HuH-7.5 (cell line): ENCODE measurements at places on chromosomes 3 and 15.

DNA sequence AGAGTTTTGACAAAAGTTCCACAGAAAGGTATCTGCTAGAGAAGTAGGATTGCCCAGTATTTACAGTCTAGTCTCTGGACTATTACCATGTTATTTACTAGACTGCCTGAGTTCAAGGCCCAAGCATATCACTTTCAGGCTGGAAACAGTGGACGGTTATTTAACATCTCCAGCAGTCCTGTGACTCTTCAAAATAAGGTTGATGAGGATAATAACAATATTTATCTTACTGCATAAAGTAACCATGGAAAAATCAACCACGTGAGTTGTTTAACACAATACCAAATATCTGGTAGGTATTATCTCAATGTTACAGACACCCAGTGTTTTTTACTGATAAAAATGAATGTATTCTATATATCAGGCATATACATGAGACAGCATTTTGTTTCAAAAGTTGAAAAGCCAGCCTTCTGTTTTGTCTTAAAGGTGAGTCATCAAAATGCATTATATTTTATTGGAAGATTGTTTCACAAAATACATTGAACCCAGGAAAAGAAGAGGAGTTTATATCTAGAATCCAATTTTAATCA, 535.8 kb downstream of the TBL1XR1 start:
- no peak for DNase-seq

- DNase-seq = peak; percentile 20
Measured at GRCh38 chr3:114899186-114899931, 247.7 kb downstream of the ZBTB20 start.

DNA sequence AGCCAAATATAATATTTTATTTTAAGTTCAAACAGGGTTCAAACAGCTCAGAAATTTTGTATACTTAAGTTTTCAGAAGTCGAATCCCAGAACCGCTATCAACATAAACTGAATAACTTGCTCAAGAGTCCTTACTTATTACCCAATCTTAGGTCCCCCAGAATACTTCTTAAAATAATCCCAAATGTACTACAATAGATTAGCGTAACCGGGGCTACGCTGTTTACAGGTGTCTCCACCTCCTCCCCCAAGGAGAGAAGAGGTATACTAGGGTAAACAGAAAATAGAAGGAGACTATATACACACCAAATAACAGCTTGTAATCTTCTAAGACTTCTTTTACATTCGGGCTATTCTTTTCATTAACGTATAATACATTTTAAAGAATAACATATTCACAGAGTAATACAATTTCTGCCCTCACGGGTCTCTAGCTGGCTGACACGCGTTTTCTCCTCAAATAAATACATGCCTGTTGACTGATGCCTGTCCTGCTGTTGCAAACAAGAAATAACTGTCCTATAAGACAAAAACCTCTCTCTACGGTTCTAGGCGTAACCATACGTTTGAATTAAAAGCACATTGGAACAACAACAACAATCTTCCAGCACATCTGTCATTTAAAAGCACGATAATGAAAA, 1.3 kb downstream of the DENND4A start:
- DNase-seq = peak; percentile 22

DNA sequence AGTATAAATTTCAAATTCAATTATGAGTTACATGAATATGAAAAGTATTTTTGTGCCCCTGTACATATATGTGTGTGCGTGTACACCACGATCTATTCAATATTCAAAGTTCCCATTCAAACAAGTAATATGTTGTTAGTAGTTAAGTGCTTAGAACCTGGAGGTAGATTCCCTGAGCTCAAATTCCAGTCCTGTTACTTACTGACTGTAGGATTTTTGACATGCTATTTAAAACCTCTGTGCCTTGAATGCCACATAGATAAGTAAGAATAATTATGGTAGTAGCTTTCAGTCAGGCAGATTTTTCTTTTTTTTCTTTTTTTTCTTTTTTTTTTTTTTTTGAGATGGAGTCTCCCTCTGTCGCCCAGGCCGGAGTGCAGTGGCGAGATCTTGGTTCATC, 53.3 kb upstream of the CMSS1 start:
- DNase-seq = no peak

DNA sequence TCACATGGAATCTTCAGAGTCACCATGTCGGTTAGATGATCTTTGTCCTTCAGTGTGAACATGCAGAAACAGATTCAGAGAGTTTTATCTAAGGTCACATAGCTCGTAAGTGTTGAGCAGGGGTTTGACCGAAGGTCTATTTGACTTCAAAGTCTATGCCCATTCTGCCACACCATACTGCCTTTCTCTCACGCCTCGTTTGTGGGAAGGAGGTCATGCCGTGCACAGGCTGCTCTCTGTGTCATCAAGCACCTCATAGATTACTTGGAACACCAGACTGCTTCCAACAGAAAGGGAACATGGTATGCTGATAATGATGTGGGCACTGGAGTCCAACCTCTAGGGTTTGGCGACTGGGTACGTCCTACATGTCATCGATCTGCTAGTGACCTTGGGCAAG, 128.8 kb downstream of the SV2B start:
- no peak for DNase-seq

DNA sequence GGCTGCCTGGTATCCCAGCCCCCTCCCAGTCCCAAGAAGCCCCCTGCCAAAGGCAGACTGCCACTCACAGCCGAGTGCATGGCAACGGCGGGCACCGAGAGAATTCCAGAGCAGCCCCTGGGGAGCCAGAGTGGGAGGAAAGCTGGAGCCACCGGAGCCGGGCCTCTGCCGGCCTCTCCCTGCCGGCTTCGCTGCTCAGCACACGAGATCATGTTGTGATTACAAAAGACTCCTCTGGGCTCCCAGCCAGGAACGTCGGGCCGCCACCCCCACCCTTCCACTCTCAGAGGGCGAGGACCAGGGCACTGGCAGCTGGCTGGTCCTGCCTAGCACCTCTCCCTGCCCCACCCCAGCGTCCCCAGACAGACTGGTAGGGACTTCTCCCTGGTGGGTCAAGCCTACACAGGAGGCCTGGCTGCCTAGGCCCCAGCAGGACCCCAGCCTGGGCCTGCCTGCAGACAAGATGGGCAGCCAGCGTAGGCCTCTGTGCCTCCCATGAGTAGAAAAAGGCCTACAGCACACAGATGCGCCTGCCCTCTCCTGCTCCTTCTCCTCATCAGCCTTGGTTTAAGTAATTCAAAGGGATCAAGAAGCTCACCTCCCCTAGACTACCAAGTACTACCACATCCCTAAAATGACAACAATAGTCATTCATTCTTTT, at the start of gene CCDC9B:
Gene CCDC9B, minus strand, starts transcription at position 200 of the 661 bp plus-strand sequence. Its CDS starts 120 bp downstream, at position 80.
- DNase-seq = peak; percentile 88

GRCh38 chr3:141940194-141940776, 63.8 kb downstream of the ATP1B3 start:
- no peak for DNase-seq

GRCh38 chr15:79849789-79850188, 47.0 kb downstream of the MTHFS start:
- peak; percentile 28 for DNase-seq

GRCh38 chr15:56598991-56599390, 134.1 kb upstream of the MNS1 start:
- no peak for DNase-seq

DNA sequence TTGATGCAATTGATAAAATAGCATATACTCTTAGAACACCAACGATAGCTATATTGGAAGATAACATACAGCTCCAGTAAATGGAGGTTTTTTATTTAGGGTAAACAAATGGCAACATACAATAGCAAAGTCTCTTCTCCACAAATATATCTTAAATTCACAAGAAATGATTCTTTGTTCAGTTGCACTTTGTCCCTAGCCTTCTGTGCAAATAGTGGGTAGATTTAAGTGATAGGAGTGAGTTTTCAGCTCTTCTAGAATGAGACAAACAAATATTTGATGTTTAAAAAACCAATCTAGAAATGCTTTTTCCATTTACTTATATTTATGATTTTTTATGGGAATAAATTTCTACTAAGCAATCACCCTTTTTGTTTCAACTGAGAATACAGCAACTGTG, 253.8 kb downstream of the NEK10 start:
- DNase-seq = no peak

- no peak for DNase-seq
Measured at GRCh38 chr3:46860017-46860809, 3.0 kb downstream of the MYL3 start.

- no peak for DNase-seq
Measured at GRCh38 chr3:87136066-87136596, 91.0 kb upstream of the CHMP2B start.

GRCh38 chr15:59292442-59293151, 80.1 kb downstream of the MYO1E start:
- DNase-seq = no peak

GRCh38 chr3:24344784-24345439, 149.7 kb downstream of the THRB start:
- DNase-seq = no peak

GRCh38 chr15:40339621-40339945, 1.2 kb downstream of the CCDC9B start:
- no peak for DNase-seq

- DNase-seq = no peak
Measured at GRCh38 chr15:50113187-50113505, 5.9 kb downstream of the ATP8B4 start.

GRCh38 chr3:70857916-70858315, 545.5 kb upstream of the MDFIC2 start:
- no peak for DNase-seq

DNA sequence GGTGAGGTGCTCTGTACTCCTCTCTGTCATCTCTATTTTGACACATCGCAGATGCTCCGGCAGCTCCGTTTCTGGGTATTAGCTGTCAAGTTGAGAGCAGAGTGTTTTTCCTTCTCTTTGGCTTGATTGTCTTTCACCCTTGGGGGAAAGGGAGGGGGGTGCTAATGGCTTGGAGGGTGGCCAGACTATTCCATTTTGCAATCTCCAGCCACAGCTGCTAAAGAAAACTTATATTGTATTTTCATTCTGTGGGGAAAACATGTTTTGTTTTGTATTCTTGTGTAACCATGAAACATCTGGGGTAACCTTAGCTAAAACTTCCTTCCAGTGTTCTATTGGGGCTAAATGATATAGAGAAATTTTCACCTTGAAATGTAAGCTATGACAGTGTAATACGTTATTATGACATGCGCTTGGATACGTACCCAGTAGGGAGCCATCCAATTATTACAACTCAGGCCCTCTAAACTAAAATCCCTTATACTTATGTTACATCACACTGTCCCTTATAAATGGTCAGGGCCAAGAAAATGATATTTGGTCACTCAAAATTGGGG, 14.0 kb upstream of the LARP6 start:
- DNase-seq = no peak

DNA sequence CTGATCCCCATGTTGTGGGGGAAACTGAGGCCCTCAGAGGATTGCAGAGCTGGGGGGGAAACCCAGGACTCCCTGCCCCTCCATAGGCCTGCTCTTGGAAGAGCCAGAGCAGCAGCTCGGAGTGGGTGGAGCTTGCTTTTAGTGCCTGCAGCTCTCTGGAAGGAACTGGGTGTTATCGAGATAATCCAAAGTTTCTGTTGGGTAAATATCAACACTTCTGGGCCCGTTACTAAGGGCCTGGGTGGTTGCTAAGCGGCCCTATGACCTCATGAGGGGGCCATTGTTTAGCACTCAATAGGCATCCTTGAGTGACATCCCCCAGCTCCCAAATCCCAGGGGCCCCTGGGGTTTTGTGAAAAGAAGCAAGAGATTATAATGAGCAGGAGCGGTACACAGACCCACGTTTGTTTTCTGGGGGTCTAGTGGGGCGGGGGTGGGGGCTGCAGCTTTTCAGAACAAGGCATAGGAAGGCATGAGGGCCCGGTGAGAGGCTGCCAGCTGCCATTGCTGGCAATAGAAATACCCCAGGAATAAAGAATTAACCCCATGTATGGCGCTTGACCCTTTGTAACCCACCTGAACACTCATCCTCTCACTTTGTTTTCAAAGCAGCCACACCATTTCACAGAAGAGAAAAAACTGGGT, 48.3 kb upstream of the ATP2B2 start:
- no peak for DNase-seq

- peak; percentile 79 for DNase-seq
Measured at GRCh38 chr15:85837011-85837433, 42.3 kb upstream of the KLHL25 start.

DNA sequence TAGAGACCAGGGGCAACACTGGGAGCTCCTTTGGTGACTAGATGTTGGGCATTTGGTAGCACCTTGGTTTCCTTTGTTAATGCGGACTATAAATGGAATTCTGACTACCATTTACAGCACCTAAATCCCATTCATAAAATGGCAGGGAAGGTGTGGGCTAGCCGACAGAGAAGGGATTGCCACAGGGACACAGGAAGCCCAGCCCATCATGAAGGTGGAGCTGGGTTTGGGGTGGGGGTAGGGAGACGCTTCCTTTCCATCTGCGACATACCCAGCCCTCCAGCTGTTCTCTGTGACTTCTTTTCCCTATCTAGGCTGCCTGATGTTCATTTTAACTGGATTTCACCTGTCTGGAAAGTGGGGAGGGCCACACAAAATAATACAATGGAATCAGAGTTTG, 21.0 kb downstream of the ABHD2 start:
- no peak for DNase-seq

DNA sequence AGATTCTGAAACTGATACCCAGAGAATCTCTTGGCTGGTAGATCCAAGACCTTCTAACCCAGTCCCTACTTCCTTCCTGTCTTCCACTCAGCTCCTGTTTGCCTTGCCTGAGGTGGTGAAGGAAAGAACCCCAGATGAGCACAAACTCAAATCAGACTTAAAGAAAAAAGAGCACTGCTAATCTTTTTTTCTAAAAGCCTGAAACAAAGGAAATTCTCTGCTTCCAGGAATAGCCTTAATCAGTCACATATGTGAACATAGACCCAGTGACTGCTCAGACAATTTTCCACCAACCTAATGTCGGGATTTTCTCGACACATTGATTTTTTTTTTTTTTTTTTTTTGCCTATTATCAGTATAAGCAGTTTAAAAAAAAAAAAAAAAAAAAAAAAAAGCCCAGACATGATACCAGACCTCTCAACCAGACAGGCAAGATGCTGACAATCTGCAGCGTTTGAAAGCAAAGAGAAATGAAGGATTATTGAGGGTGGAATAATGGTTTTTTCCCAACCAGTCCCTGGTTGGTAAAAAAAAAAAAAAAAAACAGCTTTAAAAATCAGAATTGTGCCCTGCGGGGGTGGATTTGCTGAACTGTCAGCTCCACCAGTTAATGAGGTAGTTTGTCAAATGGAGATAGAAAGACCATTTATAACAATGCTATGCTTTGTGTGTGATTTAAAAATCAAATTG, 256.8 kb upstream of the RARB start:
- no peak for DNase-seq

DNA sequence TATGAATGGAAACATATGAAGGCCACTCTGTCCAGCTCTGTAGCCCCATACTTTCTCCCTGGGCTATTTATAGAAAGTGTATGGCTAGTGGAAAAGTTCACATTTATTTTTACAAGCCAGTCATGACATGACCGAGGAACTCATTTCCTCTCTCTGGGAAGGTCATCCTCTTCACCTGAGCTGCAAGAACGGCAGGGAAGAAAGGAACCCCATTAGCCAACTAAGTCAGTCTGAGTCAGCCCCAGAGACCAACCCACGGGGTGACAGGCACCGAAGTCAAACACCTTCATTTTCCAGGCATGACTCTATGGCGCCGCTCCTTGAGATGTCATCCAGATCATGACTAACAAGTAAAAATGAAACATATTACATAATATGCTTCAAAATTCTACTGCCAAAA, 4.8 kb downstream of the PAQR9 start:
- no peak for DNase-seq
